ENCODE measurements at places on chromosomes 3 and 15.

- DNase-seq: no peak
Observed at GRCh38 chr3:108569336-108569735, 19.9 kb downstream of the CIP2A start.

DNA sequence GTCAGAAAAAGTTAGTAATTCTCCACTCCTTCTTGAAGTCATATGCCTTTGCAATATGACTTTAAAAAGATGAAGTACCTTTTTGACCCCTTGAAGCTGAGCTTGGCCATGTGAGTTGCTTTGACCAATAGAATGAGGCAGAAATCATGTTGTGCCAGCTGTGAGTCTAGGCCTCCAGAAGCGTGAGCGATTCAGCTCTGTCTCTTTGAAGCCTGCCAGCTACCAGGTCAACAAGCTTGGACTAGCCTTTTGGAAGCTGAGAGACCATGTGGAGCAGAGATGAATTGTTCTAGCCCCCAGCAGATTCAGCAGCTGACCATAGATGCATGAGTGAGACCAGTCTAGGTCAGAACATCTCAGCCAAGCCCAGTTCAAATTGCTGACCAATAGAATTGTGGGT, 69.8 kb upstream of the EOMES start:
- no peak for DNase-seq

DNA sequence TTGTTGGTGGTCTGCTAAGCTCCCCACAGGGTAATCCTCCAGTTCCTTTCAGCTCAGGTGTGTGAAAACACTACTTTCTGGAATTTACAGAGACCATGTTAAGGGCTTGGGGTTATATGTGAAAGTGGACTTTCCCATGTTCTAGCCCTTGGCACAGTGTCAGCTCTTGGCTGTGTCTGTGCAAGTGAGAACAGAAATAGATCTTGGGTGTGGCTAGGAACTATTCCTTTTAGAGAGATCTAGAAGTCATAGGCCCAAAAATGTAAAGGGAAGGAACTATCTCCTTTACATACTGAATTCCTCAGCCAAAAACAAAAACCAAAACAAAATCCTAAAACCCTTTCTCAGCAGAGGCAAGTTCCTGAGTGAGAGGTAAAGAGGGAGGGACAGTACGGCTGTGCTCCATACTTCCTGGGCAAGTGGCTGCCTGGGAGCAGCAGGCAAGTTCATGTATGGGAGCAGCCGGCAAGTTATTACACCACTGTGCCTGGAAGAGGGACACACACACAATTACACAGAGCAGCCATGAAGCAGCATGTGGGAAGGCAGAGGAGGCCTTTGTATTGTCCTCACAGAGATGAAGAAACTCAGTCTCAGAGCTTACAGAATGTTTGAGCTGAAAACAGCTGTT, 19.9 kb upstream of the C3orf62 start:
- DNase-seq: no peak

GRCh38 chr3:106880206-106880605, 497.0 kb upstream of the CCDC54 start:
- no peak for DNase-seq

DNA sequence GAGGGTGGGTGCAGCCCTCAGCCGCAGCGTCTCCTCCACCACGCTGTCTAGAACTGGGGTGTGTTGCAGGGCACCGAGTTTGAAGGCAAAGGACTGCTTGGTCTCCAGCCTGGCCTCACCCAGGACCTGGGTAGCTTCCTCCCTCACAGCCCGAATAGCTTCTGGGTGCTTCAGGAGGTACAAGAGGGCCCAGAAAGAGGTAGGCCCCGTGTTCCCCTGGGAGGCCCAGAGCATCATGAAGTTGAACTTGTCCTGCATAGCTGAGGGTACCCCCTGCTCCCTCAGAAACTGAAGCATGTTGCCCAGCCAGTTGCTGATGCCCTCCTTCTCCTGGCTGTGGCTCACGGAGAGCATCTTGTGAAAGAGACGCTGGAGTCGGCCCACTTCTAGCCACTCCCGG, 930 bp downstream of the CYP8B1 start:
- no peak for DNase-seq

DNA sequence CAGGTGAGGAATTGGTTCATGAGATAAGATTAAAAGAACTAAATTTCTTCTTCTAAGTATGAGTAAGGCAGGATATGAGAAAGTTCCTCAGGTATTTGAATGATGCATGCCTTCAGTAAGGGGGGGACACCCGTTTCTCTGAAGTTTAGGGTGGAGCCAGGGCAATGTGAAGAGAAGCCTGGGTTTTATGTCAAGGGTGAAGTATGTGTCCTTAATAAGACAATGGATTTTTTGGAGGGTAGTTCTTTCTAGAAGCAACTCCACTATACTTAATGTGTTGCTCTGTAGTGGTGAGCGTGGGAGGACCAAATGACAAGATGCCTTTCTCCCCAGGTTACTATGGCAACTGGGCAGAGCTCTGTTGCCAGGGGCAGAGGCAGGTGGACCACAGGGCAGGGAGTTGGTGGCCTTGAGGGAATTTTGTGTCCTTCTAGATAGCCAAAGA, 44.0 kb downstream of the PHLDB2 start:
- DNase-seq: no peak

GRCh38 chr3:17182166-17182565, 297.4 kb downstream of the PLCL2 start:
- DNase-seq: no peak

DNA sequence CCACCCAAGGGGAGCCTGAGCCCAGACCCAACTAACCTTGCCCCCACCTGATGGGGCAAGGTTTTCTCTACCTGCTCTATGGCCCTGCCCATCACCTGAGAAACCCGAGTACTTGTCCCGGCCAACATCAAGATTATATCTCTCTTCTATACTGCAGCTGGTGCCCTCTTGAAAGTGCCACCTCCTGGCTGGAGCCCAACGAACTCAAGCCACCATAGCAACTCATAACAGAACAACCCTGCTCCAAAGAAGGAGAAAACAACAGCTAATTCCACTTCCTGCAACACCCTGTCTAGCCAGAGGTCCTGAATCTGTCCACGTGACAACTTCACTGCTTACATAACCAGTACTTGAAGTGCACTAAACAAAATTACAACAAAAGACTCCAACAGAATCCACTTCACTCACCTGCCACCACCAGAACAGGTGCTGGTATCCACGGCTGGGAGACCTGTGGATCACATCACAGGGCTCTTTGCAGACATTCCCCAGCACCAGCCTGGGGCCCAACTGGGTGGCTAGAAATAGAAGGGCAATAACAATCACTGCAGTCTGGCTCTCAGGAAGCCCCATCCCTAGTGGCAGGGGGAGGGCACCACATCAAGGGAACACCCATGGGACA, 49.2 kb downstream of the PIERCE2 start:
- no peak for DNase-seq

- no peak for DNase-seq
Observed at GRCh38 chr15:74839526-74840395, 3.2 kb downstream of the ULK3 start.

DNA sequence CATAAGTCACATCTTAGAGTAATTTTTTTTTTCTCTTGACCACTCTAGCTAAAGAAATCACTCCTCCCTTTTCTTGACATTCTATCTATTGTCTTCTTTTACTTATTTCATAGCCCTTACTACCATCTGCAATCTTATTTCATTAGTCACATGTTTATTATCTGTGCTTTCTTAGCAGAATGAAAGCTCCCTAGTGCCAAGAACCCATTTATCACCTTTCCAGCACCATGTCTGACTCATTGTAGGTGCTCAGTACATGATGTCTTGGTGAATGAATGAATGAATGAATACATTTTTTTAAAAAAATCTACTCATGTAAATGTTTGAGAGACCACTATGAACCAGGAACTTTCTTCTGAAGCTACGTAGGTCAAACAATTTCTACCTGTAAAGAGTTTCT, 157.2 kb downstream of the CADPS start:
- DNase-seq: no peak

DNA sequence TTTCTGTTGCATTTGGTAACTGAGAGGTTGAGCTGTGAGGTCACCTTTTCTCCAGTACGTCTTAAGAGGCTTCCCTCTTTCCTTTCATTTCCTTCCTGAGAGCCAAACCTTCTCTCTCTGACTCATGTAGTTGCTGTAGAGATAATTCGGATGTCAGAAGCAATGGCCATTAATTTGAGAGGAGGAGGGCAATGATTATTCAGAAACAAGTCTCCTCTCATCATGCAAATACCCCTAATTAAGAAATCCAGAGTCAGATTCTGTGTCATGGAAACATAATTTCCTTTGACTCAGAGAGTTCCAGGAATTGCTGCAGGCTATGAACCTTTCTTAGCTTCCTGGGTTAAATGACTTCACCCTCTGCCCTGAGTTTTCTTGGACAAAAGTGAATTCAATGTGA, 59.0 kb upstream of the GSK3B start:
- no peak for DNase-seq

DNA sequence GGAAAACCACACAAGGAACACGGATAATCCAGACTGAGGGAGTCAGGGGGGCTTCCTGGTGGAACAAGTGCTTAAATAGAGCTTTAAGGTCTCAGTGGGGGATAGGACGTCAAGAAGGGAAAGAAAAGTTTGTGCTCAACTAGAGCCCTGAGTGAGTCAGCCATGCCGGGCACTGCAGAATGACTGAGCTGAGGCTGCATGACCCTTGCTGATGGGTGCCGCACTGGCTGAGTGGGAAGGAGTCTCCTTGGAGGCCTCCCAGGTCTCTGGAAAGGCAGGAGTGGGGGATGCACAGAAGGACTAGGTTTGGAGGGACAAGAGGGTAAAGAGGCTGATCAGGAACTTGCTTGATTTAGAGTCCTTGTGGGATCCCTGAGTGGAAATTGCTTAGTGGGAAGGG, 150.3 kb downstream of the RPLP1 start:
- DNase-seq: no peak

- no peak for DNase-seq
Observed at GRCh38 chr3:137464341-137464740, 299.8 kb upstream of the SOX14 start.

DNA sequence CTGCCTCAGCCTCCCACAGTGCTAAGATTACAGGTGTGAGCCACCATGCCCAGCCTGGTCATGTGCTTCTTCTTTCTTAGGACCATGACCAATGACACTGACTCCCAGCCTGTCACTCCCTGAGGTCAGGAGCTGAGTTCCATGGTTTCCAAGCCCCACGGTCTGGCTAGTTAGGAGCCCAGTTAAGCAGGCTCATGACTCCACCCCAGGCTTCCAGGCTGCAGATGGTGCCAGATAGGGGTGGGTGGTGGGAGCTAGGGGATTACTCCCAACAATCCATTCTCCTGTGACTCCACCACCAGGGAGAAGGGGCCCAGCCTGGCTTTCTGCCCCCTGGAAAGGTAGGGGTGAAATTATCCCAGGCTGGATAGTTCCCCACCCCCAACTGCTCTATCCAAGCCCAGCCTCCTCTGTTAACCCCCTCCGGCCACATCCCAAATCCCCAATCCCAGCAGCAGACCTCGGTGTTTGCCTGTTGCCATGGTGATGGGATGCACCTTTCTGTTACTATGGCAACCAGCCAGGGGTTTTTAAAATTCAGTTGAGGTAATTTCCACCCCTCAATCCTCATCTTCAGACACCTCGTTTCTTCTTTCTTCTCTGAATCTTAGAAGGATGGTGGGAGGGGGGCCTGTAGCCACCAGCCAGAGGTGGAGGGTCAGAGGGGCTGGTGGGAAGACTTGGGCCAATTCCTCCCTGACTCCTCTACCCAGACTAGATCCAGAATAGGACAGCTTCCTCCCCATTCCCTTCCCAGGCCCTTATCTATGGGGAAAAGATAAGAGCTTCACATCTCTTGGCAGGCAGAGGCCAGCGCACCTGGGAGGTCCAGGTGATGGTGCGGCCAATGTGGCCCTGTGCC, 22.5 kb upstream of the SEMA3F start:
- DNase-seq: no peak

DNA sequence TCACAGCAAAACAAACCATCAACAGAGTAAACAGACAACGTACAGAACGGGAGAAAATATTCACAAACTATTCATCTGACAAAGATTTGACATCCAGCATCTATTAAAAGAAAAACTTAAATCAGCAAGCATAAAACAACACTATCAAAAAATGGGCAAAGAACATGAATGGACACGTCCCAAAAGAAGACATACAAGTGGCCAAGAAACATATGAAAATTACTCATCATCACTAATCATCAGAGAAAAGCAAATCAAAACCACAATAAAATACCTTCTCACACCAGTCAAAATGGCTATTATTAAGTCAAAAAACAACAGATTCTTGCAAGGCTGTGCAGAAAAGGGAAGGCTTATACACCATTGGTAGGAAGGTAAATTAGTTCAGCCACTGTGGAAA, 13.7 kb upstream of the SERPINI2 start:
- DNase-seq: no peak

- DNase-seq: no peak
Observed at GRCh38 chr15:51111061-51111460, 16.4 kb upstream of the TNFAIP8L3 start.

- DNase-seq: no peak
Observed at GRCh38 chr15:91916051-91916450, 62.5 kb downstream of the SLCO3A1 start.

GRCh38 chr3:100402256-100402655, 917 bp downstream of the LNP1 start:
- no peak for DNase-seq

DNA sequence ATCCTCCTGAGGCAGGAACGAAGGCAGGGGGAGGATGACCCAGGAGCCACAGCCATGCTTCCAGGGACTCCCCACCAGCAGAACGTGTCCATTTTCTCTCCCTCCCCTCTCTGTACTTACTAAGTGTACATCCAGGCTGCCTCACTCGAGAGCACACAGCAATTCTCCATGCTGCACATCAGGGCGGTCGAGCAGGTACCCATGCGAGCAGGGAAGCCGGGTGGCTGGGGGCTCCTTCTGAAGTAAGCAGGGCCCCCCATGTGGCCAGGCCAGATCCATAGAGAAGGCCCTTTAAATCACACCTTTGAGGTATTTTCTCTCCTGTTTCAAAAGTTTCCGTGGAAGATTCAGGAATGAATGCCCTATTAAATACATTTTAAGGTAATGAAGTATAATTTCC, 41.2 kb upstream of the SLC6A11 start:
- DNase-seq: no peak

- DNase-seq: no peak
Observed at GRCh38 chr15:32718821-32719716, 1.3 kb downstream of the GREM1 start.

GRCh38 chr3:131031660-131032059, 5.0 kb downstream of the NEK11 start:
- no peak for DNase-seq

GRCh38 chr3:168820810-168821415, 725.2 kb upstream of the GOLIM4 start:
- DNase-seq: no peak

DNA sequence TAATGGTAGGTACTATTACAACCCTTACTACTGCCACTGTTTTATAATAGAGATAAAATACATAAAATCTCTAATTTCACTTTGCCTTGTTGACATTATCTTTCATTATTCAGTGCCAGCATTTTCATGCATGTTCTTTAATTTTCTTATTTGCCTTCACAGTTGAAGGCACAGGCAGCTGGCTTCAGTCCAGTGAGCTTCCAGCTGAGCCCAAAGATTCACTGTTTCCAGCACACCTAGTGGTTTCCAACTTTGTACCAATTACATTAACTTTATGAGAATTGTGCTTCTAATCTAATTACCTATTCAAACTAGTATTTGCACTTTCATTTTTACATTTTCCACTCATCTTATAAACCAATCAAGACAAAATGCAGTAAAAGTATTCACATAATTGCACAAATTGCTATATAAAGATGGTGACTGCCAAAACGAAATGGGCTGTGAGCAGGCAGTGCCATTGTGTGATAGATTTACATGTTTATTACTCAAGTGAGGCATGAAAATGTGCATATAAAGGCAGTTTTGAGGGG, 228.3 kb downstream of the MFSD1 start:
- no peak for DNase-seq
